Body of pancreas (tissue), 4 donors: ENCODE measurements at places on chromosomes 5 and 9. TPM values are rescaled to one million over a fixed set of nuclear protein-coding genes. Genes with fewer than 3 reads are reported as not detected.

DNA sequence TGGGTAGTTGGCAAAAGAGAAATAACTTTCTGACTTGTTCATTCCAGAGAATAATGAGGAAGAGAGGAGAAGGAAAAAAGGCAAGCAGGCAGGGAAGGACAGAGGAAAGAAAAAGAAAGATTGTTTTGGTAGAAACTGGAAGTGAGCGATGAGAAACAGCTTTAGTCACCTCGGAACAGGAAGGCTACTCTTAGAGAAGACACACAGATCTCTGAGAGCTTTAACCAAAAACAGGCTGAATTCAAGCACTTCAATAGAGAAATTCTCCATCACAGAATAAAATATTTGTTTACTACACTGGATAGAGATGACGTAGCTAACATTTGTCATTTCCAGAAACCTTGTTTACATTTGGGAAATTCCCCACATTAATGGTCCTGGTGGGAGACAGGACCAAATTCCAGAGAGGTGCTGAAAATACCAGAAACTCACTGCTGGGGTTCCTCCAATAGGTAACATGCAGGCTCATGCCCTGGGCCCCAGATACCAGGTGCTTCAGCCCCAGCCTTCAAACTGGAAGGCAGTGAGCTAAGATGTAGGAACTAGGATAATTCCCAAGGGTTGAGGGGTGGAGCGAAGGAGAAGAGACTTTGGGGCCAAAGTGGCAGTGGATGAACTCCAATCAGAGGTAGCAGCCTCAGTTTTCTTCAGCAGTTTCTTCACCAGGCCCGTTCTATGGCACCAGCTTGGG is 227.7 kb upstream of the GRAMD2B start:
- no peaks in the 10 kb centered on the region for H3K4me1 ChIP-seq
- no peak overlapping the region for H3K27ac ChIP-seq
- no peaks in the 10 kb centered on the region for H3K27me3 ChIP-seq
- DNase-seq = no peak
- no peaks in the 10 kb centered on the region for H3K36me3 ChIP-seq
- no peak overlapping the region for H3K4me3 ChIP-seq

DNA sequence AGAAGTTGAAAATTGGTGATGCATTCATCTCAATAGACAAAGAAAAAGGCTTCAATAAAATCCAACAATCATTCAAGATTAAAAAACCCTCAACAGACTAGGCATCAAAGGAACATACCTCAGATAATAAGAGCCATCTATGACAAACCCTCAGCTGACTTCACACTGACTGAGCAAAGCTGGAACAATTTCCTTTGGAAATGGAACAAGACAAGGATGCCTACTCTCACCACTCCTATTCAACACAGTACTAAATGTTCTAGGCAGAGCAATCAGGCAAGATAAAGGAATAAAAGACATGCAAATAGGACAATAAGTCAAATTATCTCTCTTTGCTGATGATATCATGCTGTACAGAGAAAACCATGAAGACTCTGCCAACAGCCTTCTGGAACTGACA is 1188.1 kb downstream of the DTWD2 start:
- no peaks in the 10 kb centered on the region for H3K4me1 ChIP-seq
- no peaks in the 10 kb centered on the region for H3K27me3 ChIP-seq

- no peak for DNase-seq
- H3K4me3 ChIP-seq = no peak overlapping the region
- no peaks in the 10 kb centered on the region for H3K36me3 ChIP-seq
These were observed 152.2 kb upstream of the IRX2 start for GRCh38 chr5:2903451-2904395.

- no peaks in the 10 kb centered on the region for H3K4me1 ChIP-seq
- H3K4me3 ChIP-seq = no peak overlapping the region
- no peaks in the 10 kb centered on the region for H3K27me3 ChIP-seq
- H3K36me3 ChIP-seq = no peaks in the 10 kb centered on the region
- no peak overlapping the region for H3K27ac ChIP-seq
These were observed 107.2 kb downstream of the C5orf15 start for GRCh38 chr5:133861161-133861737.

GRCh38 chr5:137533963-137534362 is 34.8 kb upstream of the SPOCK1 start:
- no peak overlapping the region for H3K4me3 ChIP-seq
- H3K36me3 ChIP-seq = no peaks in the 10 kb centered on the region
- no peak for DNase-seq
- no peak overlapping the region for H3K27ac ChIP-seq
- no peaks in the 10 kb centered on the region for H3K4me1 ChIP-seq
- H3K27me3 ChIP-seq = no peaks in the 10 kb centered on the region

- no peaks in the 10 kb centered on the region for H3K27me3 ChIP-seq
- H3K4me1 ChIP-seq = no peaks in the 10 kb centered on the region
- no peak overlapping the region for H3K27ac ChIP-seq
- no peak overlapping the region for H3K4me3 ChIP-seq
These were observed 74.1 kb upstream of the PIK3R1 start for GRCh38 chr5:68141494-68141893.

DNA sequence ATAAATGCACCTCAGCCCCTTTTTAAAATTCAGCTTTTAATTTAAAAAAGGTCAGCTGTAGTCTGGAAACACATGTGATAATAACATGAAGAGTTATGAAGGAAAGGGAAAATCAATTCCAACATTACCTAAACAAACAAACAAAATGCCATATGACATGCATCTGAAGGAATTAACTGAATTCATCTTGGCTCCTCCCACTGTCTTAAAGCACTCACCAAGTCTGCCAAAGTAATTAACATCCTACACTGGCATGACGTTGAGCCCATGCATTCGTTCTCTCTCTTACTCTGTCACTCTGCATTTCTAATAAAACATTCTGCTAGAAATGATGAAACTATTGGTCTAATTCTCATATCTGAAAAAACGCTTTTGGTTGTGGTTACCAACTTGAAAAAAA is 37.7 kb downstream of the TSSK1B start:
- no peak overlapping the region for H3K4me3 ChIP-seq
- no peak for DNase-seq

GRCh38 chr9:130518943-130519799 is 60.2 kb upstream of the FUBP3 start:
- H3K4me1 ChIP-seq = no peaks in the 10 kb centered on the region
- no peaks in the 10 kb centered on the region for H3K27me3 ChIP-seq
- no peak overlapping the region for H3K27ac ChIP-seq
- no peak overlapping the region for H3K4me3 ChIP-seq
- DNase-seq = no peak

CDC25C gene
- not detected for total RNA-seq

KIF20A gene
- not detected for total RNA-seq

CCDC180 gene
- total RNA-seq = 5.2 TPM
